ENCODE measurements at places on chromosomes 3 and 15.

GRCh38 chr3:107699682-107700081 lies 176.9 kb downstream of the BBX start:
- DNase-seq = no peak

GRCh38 chr15:73383310-73384189 lies 14.8 kb upstream of the HCN4 start:
- no peak for DNase-seq

DNA sequence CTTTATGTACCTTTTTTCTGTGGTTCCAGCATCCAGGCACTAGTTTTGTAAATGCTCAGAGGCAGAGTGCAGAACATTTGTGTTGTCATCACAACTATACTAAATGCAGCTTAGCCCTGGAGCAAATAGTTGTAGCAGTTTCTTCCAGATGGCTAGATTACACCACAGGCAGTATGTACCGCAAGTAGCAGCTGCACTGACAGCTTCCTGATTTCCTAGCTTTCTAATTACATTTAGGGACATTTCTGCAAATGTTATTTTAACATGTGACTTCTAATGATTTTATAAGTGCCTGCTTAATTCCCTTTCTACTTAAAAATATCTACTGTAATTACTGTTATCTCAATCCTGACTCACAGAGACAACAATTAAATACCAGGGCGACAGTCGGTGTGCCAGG lies 106.5 kb downstream of the NR2E3 start:
- DNase-seq = no peak

DNA sequence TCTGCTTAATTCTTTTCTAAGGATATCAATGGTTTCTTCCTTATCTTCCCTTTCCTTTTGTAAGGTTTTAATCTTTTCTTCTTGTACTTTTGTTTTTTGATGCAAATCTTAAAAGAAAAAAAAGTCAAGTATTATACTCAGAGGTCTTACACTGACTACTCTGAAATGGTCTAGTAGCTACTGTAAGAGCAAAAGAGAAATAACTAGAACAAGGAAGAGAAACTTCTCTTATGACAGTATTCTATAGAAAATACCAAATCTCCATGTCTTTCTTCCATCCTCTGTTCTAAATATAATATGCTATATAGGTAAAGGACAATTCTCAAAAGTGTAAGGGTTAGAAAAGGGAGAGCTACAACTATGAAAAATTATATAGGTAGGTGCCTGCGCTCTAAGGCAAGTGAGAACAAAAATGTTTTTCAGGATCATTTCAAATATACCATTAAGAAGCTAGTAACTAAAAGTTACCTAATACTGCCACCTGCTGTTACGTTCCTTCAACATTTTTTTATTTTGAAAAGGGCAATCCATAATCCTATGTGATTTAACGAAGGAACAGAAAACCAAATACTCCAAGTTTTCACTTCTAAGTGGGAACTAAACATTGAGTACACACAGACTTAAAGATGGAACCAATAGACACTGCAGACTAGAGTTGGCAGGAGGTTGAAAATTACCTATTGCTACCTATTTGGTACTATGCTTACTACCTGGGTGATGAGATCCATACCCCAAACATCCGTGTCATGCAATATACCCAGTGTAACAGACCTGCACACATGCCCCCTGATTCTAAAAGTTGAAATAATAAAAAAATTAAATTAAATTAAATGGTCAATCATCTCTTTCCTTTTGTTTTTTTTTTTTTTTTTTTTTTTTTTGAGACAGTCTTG lies 36.7 kb downstream of the CIP2A start:
- no peak for DNase-seq

- DNase-seq = no peak
Observed at GRCh38 chr15:85379403-85380131, 836 bp upstream of the AKAP13 start.
